Osteocyte (in vitro differentiated cells): ENCODE measurements at places on chromosomes 13 and 19. TPM values are rescaled to one million over a fixed set of nuclear protein-coding genes. Genes with fewer than 3 reads are reported as not detected.

DNA sequence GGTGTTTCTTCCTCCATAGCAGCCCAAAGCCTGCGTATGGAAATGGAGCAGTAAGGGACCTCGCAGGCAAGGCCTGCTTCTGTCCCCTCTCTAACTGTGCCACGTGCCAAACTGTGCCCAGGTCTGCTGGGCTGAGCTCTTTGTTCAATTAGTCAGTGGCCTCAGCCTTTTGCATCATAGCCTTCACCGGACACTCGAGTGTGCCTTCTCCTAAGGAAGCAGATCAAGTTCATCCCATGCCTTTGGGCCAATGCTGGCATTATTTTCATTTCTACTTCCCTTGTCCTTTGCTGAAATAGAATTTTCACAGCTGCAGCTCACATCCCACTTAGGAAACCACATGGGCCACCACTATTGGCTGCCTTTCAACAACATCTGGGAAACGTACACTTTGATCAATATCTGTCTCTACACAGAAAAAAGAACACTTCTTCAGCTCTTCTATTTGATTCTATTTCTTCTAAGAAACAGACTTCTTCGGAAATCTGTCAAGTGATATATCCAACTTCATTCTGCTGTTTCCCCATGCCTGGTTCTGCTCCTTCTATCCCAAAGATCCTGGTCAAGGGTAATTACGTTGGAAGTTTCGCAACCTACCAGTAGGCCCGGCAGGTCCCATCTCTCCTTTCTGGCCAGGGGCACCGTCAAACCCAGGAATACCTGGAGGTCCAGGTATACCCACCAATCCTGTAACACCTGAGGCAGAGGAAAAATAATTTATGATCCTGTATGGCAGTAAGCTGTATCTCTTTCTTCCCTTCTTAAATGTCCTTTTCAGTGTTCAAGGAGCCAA, 143.9 kb downstream of the COL4A1 start:
- no peak overlapping the region for H3K4me3 ChIP-seq
- peak; percentile 44 for DNase-seq
- no peaks in the 10 kb centered on the region for H3K4me1 ChIP-seq

The LHB gene
- total RNA-seq, result not detected in 2 replicates

GRCh38 chr13:44078806-44079376, 199.2 kb downstream of the LACC1 start:
- peaks cover 17% of the 10 kb centered on the region for H3K27me3 ChIP-seq
- no peak for DNase-seq
- no peaks in the 10 kb centered on the region for H3K36me3 ChIP-seq
- H3K4me1 ChIP-seq, result no peaks in the 10 kb centered on the region
- no peak overlapping the region for H3K4me3 ChIP-seq

The FOXA3 gene
- total RNA-seq, result not detected in 2 replicates

GRCh38 chr19:29245215-29245614, 32.3 kb upstream of the UQCRFS1 start:
- no peak overlapping the region for H3K4me3 ChIP-seq
- H3K27me3 ChIP-seq, result no peaks in the 10 kb centered on the region
- H3K36me3 ChIP-seq, result no peaks in the 10 kb centered on the region
- H3K4me1 ChIP-seq, result no peaks in the 10 kb centered on the region
- DNase-seq, result no peak
